Esophagus mucosa (tissue), 1 donor: ENCODE measurements at places on chromosomes 6 and 20.

DNA sequence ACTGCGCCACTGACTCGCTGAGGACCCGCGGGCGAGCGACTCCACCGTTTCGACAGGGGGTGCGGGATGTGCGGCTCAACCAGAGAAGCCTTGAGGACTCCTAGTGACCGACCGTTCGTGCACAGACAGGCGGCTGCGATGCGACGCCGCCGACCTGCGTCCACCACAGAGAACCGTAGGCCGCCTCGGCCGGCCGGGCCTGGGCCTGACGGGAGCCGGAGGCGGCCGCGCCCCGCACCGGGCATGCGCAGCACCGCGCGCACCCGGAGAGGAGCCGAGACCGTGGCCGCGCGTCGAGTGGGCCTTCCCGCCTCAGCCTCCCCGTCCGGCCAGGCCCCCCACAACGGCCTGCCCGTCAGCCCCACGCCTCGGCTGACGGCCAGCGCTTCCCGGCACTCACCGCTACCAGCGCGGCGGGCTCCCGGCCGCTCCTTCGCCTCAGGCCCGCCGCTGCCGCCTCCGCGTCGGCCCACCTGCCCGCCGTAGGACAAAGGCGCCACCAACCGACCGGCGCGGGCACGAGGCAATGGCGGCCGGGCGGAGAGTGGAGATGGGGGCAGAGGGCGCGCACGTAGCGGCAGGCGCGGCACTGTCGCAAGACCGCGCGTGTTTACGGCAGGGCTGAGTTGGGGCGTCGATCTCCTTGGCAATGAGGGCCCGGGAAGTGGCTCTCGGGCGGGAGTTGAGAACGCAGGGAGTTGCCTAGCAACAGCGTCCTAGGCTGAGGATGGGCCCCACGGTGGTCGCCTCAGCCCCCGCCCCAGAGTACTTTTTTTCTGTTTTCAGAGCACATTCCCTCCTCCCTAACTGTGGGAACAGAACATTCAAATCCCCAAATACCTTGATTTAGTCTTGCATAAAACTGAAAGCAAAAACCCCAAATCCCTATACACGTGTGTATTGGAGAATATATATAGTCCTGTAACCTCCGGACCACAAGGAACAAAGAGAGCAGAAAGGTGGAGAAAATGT, at the start of gene NCOA5:
NCOA5 (minus strand) TSS at position 546 of the 972 bp plus-strand sequence. CDS start 10,538 bp downstream, outside the sequence.
- ATAC-seq, result peak; percentile 98

GRCh38 chr20:58184063-58184462, 44.4 kb downstream of the ANKRD60 start:
- no peak for ATAC-seq

DNA sequence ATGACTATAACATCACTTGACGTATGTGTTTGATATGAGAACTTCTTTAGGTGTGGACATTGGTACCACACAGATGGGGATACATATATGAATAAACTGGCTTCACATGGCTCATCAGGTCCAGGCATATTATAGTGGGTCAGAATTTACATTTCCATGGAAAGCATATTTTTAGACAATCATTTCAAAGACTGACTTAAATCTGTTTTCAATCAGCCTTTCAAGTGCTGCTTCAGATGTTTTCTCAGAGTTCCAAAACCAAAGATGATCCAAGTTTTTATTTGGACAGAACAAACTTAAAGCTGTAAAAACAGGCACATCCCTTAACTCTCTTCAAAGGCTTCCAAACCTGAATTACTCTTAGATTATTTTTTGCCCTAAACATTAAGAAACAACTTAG, 88.1 kb downstream of the PRSS35 start:
- no peak for ATAC-seq

DNA sequence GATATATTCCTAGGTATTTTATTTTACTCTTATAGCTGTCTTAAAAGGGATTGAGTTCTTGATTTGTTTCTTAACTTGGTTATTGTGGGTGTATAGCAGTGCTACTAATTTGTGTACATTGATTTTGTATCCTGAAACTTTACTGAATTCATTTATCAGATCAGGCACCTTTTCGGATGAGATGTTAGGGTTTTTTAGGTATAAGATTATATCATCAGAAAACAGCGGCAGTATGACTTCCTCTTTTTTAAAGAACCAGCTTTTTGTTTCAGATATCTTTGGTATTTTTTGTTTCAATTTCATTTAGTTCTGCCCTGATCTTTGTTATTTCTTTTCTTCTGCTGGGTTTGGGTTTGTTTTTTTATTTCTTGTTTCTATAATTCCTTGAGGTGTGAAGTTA, 382.4 kb upstream of the ADGRB3 start:
- no peak for ATAC-seq

DNA sequence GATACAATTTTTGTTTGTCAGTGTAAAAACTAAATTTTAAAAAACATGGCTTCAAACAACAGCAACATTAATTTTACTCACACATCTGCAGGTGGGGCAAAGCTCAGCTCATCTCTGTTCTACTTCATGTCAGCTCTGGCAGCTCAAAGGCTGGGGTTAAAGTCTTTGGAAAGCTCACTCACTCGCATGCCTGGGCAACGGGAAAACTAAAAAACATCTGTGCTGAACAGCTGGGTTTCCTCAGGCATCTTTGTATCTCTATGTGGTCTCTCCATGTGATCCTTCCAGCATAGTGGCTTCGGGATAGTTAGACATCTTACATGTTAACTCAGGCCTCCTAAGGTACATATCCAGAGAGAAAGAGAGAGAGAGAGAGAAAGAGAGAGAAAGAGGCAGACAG, 499.6 kb downstream of the RFPL4B start:
- no peak for ATAC-seq

DNA sequence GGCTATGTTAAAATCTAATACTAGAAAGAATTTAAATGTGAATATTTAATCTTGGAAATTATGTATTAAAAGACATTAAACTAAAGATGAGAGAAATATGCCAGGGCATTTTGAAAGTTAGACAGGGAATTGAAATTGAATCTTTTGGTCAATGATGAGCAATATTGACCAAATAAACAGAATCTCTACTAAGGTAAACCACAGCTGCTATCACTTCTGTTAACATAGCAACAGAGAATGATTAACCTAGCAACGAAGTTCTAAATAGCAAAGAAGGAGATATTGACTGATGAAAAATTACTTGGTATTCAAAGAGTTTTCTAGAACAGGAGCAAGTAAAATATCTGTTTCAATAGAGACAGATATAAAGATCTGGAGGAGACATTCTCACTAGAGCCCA, 45.2 kb upstream of the RSPO3 start:
- ATAC-seq, result no peak

DNA sequence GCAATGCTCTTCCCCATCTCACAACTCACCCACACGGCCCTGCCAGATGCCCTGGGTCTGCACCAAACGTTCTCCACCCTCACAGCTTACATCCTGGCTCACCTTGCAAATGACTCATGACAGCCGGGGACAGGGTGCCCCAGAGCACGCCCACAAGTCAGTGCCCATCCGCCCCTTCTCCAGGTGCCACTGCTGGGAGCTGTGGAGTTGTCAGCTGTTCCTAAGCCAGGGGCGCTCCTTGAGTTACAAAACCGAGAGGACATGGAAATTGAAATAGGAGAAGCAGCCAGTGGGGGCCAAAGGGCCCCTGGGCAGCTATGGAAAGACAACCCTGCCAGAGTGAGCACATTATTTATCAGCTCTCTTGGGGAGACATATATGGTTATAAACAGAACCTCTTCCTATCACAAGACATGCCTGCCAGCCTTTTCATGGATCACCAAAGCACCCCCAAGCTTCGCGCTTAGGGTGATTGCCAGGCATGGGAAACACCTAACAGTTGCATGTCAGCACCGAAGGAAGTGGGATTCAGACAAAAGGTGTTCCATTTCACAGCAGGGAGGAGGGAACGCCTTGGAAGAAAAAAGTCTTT, 236.8 kb downstream of the LY86 start:
- ATAC-seq, result peak; percentile 78

- no peak for ATAC-seq
Measured at GRCh38 chr6:77883851-77884250, 231.0 kb downstream of the MEI4 start.

DNA sequence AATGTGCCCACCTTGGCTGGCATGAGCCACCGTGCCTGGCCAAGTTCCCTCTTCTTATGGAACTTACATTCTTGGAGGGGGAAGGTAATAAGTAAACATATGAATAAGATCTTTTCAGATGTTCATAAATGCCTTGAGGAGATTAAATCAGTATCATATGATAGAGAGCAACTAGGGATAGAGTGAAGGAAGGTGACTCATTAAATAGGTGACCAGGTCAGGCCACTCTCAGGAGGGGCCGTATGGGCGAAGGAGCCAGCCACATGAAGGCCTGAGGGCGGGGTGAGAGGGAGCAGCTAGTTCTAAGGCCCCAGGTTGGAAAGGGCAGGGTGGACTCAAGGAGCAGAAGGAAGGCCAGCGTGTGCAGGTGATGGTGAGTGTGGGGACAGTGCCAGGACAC, 91.1 kb downstream of the UST start:
- ATAC-seq, result no peak

DNA sequence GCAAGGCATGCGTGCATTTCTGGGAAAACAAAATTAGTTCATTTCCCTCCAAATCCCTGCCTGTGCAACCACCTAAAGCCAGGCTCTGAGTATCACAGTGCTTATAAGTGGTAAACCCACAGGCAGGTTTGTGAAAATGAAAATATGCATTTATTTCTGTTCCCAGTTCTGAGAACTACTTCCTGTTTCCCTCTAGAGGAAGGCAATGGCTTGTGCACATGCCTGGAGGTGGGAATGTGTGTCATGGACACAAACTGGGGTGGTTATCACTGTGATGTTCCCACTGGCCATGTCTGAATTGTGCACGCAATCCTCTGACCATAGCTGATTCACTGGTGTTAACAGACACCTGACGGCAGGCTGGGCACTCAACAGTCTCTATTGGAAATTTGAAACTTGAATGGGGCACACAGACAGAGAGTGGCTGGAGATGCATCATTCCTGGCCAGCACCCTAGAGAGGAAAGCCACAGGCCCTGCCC, 26.3 kb downstream of the FAM110A start:
- ATAC-seq, result no peak

- no peak for ATAC-seq
Measured at GRCh38 chr6:131372535-131372934, 200.5 kb upstream of the ARG1 start.

DNA sequence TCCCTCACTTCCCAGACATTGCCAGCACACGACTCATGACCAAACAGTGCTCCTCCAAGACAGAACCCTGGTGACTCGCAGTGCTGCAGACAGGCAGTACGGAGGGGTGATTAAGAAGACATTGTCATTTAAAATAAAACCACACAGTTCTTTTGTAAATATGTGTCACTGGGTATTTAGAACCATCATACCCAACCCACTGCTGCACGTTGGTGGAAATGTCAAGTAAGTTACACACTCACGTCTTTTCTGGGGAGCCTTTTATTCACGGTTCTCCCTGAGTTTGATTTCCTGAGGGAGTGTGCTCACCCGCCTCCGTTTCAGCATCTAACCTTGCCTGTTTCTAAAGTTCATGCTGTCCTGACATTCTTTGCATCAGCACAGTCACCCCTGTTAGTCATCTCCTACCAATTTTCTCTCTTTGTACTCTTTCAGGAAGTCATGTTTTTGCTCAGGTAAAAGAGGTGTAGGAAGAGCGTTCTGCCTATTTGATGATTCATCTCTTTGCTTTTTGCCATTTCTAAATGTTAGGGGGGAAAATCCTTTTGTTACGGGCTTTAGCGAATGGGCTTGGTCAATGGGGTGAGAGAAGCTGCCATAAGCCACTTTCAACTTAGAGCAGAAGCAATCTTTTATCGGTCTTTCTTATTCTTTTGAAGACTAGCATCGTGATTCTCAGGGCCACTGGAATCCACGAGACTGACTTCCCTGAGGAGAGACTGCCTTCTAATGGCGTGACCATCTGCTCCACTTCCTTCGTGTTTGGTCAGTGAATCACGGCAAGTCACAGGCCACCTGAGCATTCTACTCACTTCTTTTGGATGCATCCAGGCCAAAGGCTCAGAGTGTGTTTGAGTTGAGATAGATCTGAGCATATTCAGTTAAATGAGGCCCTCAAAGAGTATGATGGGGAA, 512.8 kb upstream of the JARID2 start:
- peak; percentile 92 for ATAC-seq

DNA sequence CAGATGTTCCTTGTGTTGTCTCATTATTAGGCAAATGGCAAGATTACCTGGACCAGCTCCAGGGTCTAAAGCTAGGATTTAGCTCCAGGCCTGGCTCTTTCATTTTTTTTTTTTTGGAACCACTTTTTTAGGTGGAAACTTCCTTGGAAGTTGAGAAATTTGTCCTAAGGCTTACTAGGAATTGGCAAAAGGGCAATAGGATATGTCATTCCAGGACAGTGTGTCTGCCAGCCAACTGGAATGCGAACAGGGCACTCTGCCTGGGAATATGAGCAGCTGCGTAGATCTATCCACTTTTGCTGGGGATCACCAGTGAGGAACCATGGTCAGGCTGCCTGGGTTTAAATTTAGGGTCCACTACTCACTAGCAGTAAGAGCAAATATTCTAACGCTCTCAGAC, 304.0 kb downstream of the TSHZ2 start:
- no peak for ATAC-seq

DNA sequence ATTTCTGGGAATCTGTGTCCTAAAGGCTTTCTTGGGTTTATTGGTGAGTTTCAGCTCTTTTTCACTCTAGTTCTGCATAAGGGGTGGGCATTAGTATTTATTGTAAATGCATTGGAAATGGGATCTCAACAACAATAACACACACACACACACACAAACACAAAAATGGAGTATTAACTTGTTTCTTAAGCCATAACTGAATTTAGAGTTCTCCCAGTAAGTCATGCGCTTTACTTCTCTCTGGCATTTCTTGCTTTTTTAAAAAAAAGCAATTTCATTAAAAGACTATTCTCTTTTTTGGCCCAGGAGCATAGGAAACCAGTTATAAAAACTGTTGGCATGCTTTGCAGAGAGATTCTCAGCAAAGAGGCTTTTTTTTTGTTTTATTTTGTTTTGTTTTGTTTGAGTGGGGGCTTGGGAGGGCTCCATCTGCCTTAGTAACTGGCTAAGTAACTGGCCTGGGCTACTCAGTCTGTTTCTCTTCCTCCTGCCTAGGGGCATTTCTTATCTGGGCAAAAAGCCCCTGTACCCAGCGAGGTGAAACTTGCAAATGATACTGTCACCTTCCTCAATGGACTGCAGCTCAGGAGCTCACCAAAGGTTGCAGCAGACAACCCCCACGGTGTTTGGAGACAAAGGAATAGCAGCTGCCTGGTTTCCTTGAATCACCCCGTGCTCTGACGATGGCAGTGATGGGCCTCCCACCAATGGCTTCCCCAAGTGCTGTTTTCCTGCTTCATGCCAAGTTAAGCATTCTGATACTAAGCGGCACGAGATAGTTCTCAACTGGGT, 128.5 kb downstream of the BCAS1 start:
- no peak for ATAC-seq

GRCh38 chr6:31717499-31718222, 2.5 kb downstream of the LY6G6D start:
- ATAC-seq, result peak; percentile 42

GRCh38 chr6:19327241-19327640, 509.9 kb upstream of the ID4 start:
- ATAC-seq, result no peak

DNA sequence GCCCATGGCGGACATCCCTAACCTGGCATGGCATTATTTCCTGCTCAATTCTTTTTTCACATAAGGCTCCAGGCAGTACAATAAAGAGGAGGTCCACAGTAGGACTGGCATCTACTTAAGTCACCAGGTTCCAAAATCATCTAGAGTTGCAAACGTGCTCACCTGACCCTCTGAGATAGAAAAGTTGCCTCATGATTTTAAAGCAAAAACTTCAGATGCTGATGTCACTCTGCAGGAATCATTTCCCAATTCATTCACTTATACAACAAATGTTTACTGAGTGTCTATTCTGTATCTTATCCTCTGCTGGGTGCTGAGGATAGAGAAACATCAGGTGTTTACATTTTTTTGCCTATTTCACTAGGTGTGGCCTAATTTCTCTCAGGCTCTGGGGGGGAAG, 2.2 kb downstream of the ADGRF4 start:
- no peak for ATAC-seq

- no peak for ATAC-seq
Measured at GRCh38 chr6:163237110-163237509, 177.4 kb upstream of the QKI start.
